ENCODE measurements at places on chromosomes 13 and 19.

GRCh38 chr13:41516166-41516565 is 58.8 kb downstream of the RGCC start:
- no peak for DNase-seq

DNA sequence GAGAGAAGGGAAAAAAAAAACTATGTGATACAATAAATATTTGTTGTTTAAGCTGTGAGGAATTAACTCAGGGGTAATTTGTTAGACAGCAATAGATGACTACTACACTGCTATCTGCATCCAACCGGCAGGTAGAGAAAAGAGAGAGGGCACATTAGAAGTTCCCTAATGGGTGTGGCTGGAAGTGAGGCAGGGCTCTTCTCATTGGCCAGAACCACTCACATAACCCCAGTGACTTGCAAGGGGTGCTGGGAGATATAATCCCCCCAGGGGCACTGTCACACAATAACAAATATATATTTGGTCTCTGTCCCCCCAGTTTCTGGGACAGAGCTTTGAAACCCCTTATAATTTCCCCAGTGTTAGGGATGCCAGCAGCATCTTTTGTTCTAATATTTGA is 24.3 kb downstream of the FGF21 start:
- DNase-seq, result no peak

DNA sequence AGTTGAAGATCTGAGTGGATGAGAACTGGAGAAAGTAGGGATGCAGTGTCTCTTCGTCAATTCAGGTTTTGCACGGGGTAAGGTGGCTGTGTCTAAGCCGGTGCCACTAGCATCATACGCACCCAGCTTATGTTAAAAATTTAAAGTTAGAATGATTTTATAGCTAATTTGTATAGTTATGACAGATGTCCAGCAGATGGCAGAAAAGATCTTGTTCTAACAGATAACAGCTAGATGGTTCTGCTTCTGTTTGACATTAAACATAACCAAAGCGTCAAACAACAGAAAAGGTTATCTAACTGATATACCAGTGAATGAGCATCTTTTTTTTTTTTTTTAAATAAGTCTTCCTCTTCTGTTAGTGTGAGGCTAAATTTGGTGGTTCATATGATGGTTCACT is 18.8 kb upstream of the EDDM13 start:
- peak; percentile 74 for DNase-seq

DNA sequence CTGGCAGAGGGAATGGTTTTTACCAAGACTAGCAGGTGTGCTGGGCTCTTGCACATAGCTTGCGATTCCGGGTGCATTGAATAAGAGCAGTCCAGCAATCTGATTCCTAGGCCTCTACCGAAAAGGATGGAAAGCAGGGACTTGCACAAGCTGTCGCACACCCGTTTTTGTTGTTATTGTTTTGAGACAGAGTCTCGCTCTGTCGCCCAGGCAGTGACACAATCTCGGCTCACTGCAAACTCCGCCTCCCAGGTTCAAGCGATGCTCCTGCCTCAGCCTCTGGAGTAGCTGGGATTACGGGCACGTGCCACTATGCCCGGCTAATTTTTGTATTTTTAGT is 5.5 kb downstream of the EBI3 start:
- DNase-seq, result no peak

GRCh38 chr13:100636441-100636840 is 38.2 kb downstream of the TMTC4 start:
- no peak for DNase-seq

DNA sequence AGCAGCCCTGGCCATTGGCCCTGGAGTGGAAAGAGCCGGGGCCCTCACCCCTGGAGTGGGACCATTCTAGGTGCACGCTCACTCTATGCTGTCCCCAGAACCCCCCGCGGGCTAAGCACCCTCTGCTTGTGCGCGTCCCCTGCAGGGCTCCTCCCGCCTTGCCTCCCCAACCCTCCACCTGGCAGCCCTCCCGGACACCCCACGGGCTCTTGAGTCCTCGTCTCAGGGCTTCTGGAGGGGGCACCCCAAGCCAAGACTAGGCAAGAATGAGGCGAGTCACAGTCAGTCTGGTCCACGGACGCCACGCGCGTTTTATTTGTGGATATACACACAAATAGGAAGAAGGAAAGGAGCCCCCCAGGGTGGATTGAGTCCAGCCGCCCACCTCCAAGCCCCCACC is 7.0 kb upstream of the TMEM161A start:
- no peak for DNase-seq

GRCh38 chr19:17889609-17890214 is 18.0 kb downstream of the SLC5A5 start:
- DNase-seq, result peak; percentile 45

- DNase-seq, result no peak
These were observed 466.6 kb downstream of the SLITRK6 start for GRCh38 chr13:85332615-85333014.

- no peak for DNase-seq
These were observed 30.4 kb downstream of the DHRS12 start for GRCh38 chr13:51773515-51773914.

GRCh38 chr13:46473806-46474205 is 79.2 kb upstream of the LRCH1 start:
- no peak for DNase-seq

DNA sequence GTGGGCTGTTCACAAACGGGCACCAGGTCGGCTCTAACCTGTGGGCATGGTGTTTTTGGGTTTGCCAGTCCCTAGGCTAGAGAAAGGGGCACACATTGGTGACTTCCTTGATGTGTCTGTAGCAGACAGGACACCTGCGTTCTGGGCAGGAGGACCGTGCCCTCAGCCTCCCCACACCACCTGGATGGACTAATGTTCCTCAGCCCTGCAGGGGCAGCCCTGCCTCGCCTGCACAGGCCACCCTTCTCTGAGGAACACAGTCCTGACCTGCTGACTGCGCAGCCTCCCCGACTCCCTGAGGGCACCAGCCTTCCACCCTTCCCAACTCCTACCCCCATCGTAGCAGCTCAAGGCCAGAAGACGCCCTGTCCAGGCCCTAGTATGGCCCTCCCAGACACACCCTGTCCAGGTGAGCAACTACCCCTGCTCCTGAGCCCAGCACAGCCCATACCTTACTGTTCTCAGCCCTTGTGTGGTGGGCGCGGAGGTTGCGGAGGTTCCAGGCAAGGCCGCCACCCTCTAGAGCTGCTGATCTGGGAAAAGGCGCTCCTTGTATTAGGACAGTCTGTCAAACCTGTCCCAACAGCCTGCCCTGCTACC is 55.7 kb downstream of the GGACT start:
- DNase-seq, result no peak

All from fibroblast of lung (primary cell).